ENCODE measurements at places on chromosomes 6 and 20. TPM values are rescaled to one million over a fixed set of nuclear protein-coding genes. Genes with fewer than 3 reads are reported as not detected.

The COL19A1 gene
- 8.7 TPM for total RNA-seq

The TNF gene
- 3.5 TPM for total RNA-seq

The RAD21L1 gene
- not detected for total RNA-seq

DNA sequence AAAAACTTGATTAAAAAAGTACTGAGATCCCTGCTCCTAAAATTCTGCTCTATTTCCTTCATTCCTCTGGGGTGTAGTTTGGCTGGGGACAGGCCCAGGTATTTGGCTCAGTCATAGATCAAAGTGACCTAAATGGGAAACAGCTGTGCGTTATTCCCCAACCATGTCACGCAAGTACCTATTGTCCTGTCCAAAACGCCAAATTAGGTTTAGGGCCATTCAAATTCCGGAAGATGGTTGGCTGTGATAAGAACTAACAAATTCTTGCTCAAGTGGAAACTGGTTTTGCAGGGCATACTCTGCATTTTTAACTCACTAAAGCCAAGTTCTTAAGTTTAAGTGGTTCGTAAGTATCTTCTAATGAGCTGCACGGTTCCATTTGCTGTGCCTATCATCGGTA, 147.6 kb upstream of the TMEM170B start:
- no peak for DNase-seq
- no peaks in the 10 kb centered on the region for H3K4me1 ChIP-seq
- H3K36me3 ChIP-seq: no peaks in the 10 kb centered on the region
- H3K27me3 ChIP-seq: no peaks in the 10 kb centered on the region
- H3K27ac ChIP-seq: no peak overlapping the region

DNA sequence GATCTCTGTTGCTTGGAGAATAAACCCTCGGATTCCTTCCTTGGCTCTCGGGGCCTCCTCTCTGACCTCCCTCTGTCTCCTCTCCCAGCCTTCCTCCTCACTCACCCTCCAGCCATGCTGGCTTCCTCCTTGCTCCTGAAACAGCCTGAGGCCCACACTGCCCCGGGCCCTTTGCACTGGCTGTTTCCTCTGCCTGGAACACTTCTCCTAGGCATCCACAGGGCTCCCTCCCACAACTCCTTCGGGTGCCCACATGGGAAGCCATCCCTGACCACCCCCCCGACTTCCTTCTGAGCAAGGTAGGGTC, 87.7 kb downstream of the CEBPB start:
- no peak overlapping the region for H3K4me3 ChIP-seq
- DNase-seq: no peak
- H3K27me3 ChIP-seq: no peaks in the 10 kb centered on the region
- peaks cover 3% of the 10 kb centered on the region for H3K4me1 ChIP-seq

DNA sequence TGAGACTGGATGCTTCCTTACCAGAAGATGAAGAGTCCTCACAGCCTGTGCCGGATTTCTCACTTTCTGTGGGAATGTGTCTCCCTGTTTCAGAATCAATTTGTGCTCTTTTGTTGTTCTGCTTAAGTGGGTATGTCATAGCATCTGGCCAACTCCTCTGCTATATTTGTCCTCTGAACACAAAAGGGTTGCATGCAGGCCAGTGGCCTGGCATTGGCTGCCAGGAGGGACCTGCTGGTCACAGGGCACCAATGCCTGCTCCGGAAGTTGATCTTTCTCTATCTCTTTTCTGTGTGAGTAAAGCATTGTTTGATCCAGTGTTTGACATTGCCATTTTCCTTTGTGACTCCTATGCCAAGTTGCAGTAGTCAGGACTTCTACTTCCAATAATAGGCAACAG, 47.8 kb downstream of the JARID2 start:
- no peak overlapping the region for H3K4me3 ChIP-seq
- H3K27me3 ChIP-seq: no peaks in the 10 kb centered on the region
- H3K27ac ChIP-seq: no peak overlapping the region
- no peak for DNase-seq

DNA sequence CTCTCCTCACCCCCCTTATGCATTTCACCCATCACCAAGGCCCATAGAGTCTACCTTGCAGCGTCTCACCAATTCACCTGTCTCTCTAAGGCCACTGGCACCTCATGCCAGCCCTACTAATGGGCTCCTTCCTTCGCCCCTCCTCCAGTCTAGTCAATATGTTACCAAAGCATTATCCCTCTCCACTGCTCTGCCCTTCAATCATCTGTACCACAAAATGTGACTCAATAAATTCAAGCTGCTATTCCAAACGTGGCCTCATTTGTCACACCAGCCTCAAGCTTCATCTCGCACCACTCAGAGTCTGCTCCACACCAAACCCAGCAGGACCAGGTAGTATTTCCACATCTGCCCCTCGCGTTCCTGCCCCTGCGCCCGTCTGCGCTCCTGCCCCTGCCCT, 21.8 kb upstream of the RPS6KA2 start:
- H3K4me3 ChIP-seq: no peak overlapping the region
- H3K36me3 ChIP-seq: no peaks in the 10 kb centered on the region
- no peak overlapping the region for H3K27ac ChIP-seq
- H3K27me3 ChIP-seq: peaks cover 4% of the 10 kb centered on the region
- DNase-seq: no peak
- no peaks in the 10 kb centered on the region for H3K4me1 ChIP-seq

GRCh38 chr6:15076565-15076964, 169.3 kb upstream of the JARID2 start:
- no peaks in the 10 kb centered on the region for H3K27me3 ChIP-seq
- H3K27ac ChIP-seq: no peak overlapping the region
- DNase-seq: no peak
- H3K4me3 ChIP-seq: no peak overlapping the region

DNA sequence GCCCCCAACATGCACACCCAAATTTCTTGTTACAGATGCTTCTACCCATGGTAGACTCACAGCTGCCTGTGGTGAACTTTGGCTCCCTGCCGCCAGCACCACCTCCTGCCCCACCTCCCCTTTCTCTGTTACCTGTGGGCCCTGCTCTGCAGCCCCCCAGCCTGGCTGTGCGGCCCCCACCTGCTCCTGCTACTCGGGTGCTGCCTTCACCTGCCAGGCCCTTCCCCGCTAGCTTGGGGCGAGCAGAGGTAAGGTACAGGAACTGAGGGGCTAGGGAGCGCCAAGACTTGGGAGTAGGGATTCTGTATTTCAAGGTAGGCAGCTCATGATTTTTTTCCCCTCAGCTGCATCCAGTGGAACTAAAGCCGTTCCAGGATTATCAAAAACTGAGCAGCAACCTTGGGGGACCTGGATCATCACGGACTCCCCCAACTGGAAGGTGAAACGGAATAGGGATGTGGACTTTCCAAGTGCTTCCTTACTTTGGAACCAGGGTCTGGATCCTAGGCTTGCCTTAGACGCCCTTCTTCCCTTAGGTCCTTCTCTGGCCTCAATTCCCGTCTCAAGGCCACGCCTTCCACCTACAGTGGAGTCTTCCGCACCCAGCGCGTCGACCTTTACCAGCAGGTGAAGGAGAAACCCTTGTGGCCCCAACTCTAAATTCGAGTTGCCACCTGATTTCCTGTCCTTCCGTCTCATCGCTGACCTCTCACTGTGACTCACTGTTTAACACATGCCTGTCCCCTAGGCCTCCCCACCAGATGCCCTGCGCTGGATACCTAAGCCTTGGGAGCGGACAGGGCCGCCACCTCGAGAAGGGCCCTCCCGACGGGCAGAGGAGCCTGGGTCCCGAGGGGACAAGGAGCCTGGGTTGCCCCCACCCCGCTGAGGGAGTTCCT, 15.5 kb downstream of the BAG6 start:
- H3K4me3 ChIP-seq: no peak overlapping the region
- H3K4me1 ChIP-seq: no peaks in the 10 kb centered on the region
- H3K27me3 ChIP-seq: no peaks in the 10 kb centered on the region
- DNase-seq: no peak
- no peak overlapping the region for H3K27ac ChIP-seq

- no peaks in the 10 kb centered on the region for H3K36me3 ChIP-seq
- no peak overlapping the region for H3K27ac ChIP-seq
- H3K4me1 ChIP-seq: no peaks in the 10 kb centered on the region
Observed at GRCh38 chr6:93468291-93468690, 48.9 kb upstream of the EPHA7 start.

DNA sequence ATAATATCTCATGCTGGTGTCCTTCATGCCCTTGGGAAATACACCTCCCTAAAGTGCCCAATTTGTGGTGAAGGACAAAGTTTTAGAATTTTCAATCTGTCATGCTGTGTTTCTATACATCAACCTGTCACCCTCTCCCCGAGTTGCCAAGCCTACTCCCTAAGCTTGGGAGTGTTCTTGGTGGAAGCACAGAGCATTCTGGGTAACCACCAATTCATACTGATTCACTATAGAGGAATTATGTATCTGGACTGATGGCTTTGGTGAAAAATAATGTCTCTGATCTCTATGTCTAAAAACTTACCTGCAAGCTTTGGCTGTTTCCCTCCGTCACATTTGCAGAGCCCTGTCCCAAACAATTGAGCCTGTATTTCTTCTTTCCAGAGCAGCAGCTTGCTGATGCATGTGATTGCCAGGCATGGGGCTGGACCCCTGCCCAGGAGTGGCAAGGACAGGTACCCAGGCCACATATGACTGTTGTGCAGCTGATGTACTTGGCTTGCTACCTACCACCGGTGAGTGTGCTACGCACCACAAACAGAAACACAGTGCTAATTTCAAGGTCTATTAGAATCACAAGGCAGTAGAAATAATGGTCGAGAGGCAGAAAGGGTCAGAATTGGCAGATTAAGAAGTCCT, 202.8 kb upstream of the CITED2 start:
- no peak overlapping the region for H3K27ac ChIP-seq
- no peak for DNase-seq
- peaks cover 11% of the 10 kb centered on the region for H3K4me1 ChIP-seq
- H3K27me3 ChIP-seq: no peaks in the 10 kb centered on the region
- H3K4me3 ChIP-seq: no peak overlapping the region

DNA sequence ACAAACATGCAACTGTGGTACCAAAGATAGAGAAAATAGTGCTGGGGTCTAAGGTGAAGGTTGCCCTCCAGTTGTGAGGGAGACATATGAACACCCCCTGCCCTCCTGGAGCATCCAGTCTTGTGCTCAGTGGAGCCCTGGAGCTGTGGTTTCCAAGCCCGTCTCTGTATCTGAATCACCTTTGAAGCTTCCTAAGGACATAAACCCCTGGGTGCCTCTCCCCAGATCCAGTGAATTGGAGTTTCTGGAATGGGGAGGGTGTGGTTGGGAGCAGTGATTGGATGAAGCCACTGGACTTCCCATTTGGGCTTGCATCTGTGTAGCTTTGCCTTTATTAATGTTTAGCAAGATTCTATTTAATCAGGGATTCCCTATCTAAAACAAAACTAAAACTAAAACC, 22.4 kb upstream of the E2F3 start:
- no peak overlapping the region for H3K27ac ChIP-seq
- no peak for DNase-seq
- H3K27me3 ChIP-seq: no peaks in the 10 kb centered on the region
- H3K4me3 ChIP-seq: no peak overlapping the region
- H3K36me3 ChIP-seq: no peaks in the 10 kb centered on the region

DNA sequence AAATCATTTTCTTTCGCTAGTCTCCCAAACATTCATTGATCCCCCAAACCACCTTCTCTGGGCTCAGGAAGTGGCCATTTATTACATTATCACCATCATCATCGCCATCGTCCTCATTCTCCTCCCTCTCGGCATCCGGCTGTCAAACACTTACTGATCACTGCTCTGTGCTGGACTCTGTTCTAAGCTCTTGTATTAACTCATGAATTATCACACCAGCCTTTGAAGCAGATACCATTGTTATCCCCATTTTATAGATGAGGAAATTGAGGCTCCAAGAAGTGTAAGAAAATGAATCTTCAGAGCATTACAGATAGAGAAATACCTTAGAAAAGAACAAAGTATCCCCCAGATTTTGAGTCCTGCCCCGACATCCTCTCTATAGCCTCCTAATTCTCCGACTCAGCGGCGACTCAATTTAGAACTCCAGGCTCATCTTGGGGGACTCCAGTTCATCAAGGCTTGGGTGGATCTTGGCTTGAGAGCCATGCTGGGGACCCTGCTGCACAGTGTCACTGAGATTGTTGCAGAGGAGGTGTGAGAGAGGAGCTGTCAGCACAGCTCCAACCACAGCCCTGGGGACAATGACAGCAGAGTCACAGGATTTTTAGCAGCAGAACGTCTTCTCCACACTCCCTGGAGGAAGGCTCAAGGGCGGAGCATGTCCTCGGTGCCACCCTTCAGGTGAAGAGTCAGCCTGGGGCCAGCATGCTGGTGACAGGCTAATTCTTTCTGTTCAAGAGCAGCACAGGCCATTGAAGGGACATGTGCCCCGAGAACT, 6.6 kb upstream of the EEF1E1 start:
- H3K4me3 ChIP-seq: no peak overlapping the region
- H3K4me1 ChIP-seq: no peaks in the 10 kb centered on the region
- no peaks in the 10 kb centered on the region for H3K27me3 ChIP-seq
- H3K27ac ChIP-seq: no peak overlapping the region

DNA sequence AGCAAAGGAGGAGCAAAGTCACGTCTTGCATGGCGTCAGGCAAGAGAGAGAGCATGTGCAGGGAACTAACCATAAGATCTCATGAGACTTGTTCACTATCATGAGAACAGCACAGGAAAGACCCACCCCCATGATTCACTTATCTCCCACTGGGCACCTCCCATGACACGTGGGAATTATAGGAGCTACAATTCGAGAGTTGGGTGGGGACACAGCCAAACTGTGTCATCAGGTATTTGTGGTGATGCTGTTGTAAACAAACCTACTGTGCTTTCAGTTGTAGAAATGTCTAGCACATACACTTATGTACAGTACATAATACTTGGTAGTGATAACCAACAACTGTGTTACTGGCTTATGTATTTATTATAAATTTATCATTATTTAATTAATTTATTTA, 128.3 kb downstream of the UTRN start:
- no peak overlapping the region for H3K27ac ChIP-seq
- no peak overlapping the region for H3K4me3 ChIP-seq
- H3K36me3 ChIP-seq: peaks cover 4% of the 10 kb centered on the region
- H3K27me3 ChIP-seq: no peaks in the 10 kb centered on the region

- H3K4me1 ChIP-seq: no peaks in the 10 kb centered on the region
- H3K4me3 ChIP-seq: no peak overlapping the region
Observed at GRCh38 chr6:160960839-160961238, 30.7 kb upstream of the MAP3K4 start.

- peaks cover 4% of the 10 kb centered on the region for H3K4me1 ChIP-seq
- peak within 1 kb of the TSS; percentile 2 for H3K27ac ChIP-seq
- no peaks in the 10 kb centered on the region for H3K36me3 ChIP-seq
- peaks cover 26% of the 10 kb centered on the region for H3K27me3 ChIP-seq
Observed at GRCh38 chr6:46491201-46491627, at the start of gene RCAN2. Gene RCAN2 (minus strand): TSS chr6:46491449.

DNA sequence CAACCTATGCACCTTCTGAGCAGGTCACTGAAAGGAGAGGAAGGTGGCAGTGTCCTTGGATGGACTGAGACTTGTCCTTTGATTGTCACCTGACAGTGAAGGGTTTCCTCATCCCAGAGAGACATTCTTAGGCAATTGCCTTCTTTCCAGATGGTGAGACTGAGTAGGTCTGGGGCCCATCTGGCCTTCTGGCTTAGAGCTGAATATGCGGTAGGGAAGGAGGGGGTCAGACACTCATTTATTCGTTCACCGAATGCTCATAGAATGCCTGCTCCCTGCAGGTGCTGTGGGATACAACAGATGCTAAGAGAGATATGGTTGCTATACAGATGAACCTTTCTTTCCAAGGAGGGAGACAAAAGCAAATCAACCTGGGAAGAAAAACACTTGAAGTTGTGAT, 76.8 kb downstream of the BMP6 start:
- no peak overlapping the region for H3K27ac ChIP-seq
- no peaks in the 10 kb centered on the region for H3K4me1 ChIP-seq
- no peak for DNase-seq
- no peaks in the 10 kb centered on the region for H3K36me3 ChIP-seq
- H3K4me3 ChIP-seq: no peak overlapping the region

- no peak overlapping the region for H3K4me3 ChIP-seq
- H3K36me3 ChIP-seq: no peaks in the 10 kb centered on the region
Observed at GRCh38 chr20:12020846-12021245, 103.2 kb downstream of the BTBD3 start.
